NCI-H2171 treated with DMSO at 0.1 percent for 48 hours (cell line): ENCODE measurements at places on chromosomes 5 and 9.

GRCh38 chr5:168714046-168714445 is 134.9 kb upstream of the PANK3 start:
- DNase-seq: no peak

- no peak for DNase-seq
Observed at GRCh38 chr5:145984072-145984471, 47.7 kb downstream of the SH3RF2 start.

DNA sequence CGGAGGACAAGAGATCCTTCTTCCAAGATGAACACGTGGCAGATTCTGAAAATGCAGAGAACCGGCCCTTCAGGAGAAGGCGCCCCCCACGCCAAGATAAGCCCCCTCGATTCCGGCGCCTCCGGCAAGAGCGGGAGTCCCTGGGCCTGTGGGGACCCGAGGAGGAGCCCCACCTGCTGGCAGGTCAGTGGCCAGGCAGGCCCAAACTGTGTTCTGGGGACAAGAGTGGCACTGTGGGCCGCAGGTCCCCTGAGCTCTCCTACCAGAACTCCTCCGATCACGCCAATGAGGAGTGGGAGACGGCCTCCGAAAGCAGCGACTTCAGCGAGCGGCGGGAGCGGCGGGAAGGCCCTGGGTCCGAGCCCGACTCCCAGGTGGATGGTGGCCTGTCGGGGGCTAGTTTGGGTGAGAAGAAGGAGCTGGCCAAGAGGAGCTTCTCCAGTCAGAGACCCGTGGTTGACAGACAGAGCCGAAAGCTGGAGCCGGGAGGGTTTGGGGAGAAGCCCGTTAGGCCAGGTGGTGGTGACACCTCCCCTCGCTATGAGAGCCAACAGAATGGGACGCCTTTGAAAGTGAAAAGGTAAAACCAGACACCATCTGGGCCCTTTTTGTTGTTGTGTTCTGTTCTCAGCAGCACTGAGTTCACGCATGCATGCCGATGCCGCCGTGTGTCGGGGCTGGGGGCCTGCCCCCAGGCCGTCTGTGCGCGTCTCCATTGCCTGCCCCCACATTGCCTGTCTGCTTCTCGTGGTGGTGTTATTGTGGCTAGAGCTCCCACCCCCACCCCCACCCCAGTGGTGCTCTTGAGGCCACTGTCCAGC is 26.6 kb upstream of the POMT1 start:
- DNase-seq: peak; percentile 34

DNA sequence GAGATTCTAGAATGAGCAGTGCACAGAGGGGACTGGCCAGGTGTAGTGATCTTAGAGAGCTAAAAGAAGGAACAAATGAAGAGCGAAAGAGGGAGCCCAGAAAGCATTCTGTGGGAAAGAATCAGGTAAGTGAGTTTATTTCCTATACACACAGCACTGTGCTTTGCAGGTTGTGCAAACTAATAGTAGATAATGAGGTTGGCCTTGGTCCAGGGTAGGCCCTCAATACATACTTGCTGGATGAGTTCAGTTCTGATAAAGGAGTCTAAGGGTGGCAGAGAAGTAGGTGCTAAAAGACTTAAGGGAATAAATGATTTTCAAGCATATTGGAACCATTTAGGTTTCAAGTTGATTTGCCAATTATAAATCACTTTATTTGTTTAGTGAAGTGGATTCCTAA is 122.0 kb downstream of the NPR3 start:
- DNase-seq: no peak

DNA sequence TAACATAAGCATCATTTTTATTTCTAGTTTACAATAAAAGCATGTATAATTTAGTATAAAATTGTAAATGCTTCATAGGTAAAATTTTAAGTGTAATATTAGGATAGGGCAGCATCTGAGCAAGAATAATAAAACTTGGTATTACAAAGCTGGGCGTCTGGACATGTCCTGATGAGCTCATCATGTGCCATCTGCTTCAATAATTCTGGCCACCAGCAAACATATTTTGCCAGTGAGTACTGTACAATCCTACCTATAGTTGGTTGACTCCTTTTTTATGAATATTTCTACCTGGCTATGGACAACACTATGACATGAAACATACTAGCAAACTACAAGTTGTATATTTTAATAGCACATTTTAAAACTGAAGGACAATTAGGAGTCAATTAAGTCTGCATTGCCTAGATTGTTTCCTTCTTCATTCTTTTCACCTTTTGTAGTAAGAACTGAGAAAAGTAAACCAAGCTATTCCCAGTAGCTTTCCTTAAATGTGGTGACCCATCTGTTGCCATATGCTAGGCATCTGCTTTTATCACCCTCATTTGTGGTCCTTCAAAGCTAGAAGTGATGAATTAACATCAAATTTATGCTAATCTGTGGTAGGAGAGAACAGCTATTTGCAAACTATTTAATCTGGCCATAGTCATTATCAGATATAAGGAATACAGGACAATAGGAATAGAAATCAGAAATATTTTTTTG is 23.4 kb downstream of the LURAP1L start:
- peak; percentile 92 for DNase-seq

DNA sequence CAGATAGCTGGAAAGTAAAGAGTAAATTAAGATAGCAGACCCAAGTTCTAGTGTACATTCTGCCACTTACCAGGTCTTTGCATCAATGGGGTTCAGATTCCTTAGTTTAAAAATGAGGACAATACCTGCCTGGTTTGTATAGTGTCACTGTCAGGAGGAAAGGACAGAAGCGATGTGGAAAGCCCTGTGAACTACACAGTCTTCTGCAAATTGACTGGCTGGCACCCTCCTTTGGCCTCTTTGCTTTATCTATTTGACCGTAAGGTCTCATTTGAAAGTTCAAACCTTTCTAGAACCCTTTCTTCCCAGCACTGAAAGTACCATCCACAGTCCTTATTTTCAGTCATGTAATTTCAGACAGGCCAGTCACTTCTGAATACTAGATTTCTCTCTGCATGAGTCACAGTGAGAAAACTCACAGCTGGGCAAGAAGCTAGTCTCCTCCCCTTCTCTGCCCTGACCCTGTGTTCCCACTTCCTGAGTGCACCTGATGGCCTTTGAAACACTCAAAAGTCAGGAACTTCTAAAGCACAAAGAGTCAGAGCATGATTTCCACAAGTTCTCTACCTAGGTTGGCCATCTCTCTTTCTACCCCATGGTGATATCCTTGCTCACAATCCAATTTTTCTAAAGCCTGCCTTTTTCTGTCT is 91.3 kb upstream of the RASEF start:
- DNase-seq: no peak

DNA sequence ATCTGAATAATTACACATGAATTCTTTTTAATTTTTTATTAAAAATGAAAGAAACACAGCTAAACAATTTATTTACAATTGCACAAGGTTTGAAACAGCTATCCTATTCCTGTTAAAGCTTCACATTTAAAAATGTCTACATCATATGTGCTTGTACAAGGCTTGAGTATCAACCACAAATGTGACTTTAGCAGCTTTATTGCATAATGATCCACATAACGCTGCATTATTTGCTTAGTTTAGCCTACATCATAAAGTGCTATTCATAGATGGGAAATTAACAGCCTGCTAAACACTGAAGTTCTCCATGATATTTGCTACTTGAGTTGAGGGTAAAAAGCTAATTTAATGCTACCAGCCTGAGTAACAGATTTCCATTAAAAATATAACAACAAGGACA is 45.0 kb downstream of the TRIM36 start:
- DNase-seq: no peak

GRCh38 chr5:103445426-103446035 is 117.1 kb downstream of the NUDT12 start:
- no peak for DNase-seq

- DNase-seq: no peak
Observed at GRCh38 chr5:113177225-113177624, 200.6 kb downstream of the DCP2 start.

- DNase-seq: no peak
Observed at GRCh38 chr5:127898551-127899213, 184.9 kb upstream of the SLC12A2 start.

DNA sequence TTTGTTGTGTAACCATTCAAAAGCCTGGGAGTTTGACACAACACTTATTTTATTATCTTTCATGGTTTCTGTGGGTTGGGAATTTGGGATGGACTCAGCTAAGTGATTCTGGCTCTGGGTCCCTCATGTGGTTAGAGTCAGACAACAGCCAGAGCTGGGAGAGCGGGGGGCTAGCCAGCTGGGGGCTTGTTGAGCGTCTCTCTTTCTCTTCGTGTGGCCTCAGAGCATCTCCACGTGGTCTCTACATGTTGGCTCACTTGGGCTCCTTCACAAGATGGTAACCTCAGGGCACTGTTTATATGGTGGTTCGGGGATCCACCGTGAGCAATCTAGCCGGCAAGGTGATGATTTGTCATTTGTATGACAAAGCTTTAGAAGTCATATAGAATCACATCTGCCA is 73.6 kb downstream of the FSTL4 start:
- no peak for DNase-seq

GRCh38 chr9:107237873-107238272 is 45.2 kb upstream of the RAD23B start:
- no peak for DNase-seq

DNA sequence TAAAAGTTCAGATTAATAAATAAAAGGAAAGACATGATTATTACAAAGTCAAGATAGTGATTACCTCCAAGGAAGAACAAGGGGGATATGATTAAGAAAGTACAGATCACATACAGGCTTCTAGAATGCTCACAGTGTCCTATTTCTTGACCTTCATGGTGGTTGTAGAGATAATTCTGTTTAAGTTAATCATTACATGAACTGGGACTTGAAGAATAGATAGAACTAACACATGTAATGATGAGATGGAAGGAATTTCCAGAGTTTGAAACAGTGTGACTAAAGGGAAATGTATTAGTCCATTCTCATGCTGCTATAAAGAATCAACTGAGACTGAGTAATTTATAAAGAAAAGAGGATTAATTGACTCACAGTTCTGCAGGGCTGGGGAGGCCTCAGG is 72.7 kb downstream of the LURAP1L start:
- DNase-seq: no peak

GRCh38 chr9:38066914-38067858 is 1.8 kb downstream of the SHB start:
- peak; percentile 26 for DNase-seq

- no peak for DNase-seq
Observed at GRCh38 chr9:84587153-84587552, 82.4 kb upstream of the NTRK2 start.

GRCh38 chr5:149728303-149728702 is 1.8 kb upstream of the PPARGC1B start:
- DNase-seq: no peak

DNA sequence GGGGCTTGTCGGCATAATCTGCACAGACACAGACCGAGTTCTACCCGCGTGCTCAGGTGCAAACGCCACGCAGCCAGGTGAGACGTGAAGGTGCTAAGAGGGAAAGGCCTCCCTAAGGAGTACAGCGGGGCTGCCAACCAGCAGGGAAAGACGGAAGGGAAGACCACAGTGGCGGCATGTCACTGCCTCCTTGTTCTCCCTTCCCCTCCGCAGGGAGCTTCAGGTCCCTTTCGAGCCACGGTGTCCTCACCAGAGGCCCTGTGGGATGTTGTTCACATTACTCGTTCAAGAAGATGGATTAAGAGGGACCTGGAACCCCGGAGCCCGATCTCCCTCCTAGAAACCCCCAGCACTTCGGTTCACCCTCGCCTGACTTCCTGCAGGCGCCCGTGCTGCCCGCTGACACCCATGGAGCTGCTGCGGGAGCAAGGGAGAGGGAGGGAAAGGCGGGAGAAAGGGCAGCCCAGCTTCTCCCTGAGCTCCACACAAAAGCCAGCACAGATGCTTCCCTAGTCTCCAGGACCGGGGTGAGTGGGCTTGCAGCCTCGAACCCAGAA is 686 bp downstream of the BRD9 start:
- no peak for DNase-seq

- DNase-seq: no peak
Observed at GRCh38 chr9:132046456-132046855, 33.2 kb downstream of the MED27 start.

DNA sequence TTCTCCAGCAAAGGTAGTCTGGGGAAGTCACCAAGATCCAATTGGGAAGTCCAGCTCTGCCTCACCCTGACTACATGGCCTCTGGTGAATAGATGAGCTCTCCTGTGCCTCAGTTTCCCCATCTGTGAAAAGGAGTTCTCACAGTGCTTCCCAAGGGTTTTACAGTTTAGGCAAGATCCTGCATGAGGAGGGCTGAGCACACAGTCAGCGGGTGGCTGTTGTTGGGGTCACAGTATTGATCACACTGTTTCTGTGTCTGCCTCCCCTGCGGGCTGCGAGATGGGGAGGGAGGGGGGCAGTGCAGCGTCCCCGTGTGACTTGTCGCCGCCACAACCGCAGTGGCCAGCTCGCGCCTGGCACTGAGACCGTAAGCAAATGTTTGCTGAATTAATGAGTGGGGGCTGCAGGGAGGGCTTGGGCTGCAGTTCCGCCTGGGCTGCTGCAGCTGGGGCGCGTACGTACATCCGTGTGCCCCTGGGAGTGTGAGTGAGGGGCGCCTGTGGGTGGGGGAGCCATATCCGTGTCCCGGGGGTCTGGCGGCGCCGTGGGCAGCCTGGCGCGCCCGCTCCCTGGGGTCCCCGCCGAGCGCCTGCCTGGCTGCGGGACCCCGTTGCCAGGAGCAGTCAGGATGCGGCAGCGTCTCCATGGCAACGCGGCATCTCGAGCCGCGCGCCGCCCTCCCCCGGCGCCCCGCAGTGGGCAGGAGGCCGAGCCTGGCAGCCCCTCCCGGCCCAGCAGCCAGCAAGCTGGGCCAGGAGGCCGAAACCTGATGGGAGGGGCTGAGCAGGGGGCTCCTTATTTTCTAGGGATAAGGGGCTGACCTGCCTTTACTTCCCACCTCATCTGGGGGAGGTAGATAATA is 31.4 kb upstream of the PSD2 start:
- DNase-seq: no peak

- no peak for DNase-seq
Observed at GRCh38 chr5:132327252-132327955, 33.2 kb downstream of the SLC22A4 start.

GRCh38 chr9:113707953-113708695 is 168.0 kb upstream of the ZNF618 start:
- DNase-seq: no peak
